ENCODE measurements at places on chromosomes 2 and 18.

GRCh38 chr2:223051693-223052289 lies at the start of gene KCNE4:
Gene KCNE4, plus strand, starts transcription at chr2:223052190. Its CDS starts 641 bp downstream, at chr2:223052831.
- DNase-seq = no peak

DNA sequence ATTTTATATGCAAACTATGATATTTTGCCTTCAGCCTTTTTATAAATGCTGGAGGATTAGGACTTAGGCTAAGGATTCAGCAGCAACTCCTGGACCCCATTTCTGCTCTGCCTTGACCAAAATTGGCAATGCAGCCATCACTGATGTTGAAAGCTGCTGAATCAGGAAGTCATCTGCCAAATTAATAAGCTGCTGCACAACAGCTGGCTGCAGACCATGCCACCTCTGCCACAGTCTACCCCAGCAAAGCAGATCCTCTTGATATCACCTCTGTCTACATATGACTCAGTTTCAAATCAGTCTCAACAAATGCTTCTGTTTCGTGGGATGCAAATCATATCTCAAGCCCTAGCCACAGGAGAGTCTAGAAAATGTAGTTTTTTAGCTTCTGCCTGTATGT lies 7.1 kb upstream of the SOS1 start:
- DNase-seq = peak; percentile 47

GRCh38 chr18:32530947-32531651 lies 60.4 kb upstream of the GAREM1 start:
- DNase-seq = peak; percentile 34

DNA sequence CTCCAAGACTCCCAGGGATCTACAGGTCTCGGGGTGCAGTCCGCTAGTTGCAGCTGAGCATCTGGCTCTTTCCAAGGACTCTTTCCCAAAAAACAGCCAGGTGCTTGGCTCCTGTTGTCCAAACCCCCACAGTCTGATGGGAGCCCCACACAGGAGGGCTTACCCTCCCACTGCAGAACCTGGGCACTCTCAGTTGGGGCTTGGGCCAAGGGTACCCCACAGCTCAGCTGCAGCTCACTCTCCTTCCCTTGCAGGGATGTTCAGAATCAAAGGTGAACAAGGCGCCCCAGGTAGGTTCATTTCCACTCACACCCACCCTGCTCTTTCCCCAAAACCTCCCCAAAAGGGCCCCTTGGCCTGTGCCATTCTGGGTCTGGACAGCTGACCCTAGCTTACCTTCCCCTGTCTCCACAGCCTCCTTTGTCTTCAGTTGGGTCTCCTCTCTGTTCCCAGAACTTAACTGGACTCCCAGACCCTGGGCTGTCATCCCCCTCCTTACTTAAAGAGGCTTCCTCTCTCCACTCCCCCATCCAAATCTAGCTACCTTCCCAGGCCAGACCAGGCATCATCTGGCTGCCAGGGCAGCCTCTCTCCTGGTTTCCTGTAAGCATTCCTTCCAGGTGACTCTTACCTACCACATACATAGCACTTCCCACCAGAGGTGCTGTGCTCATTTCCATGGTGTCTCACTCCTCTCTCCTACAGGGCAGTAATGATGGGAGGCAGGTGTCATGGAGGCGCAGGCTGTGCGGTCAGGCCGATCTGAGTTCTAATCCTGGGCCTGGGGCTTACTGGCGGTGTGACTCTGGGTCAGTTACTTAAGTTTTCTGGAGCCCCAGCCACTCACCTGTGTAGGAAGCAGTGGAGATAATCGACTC lies 29.5 kb downstream of the MARCO start:
- no peak for DNase-seq

- no peak for DNase-seq
Observed at GRCh38 chr2:17892770-17893534, 14.5 kb downstream of the KCNS3 start.

- DNase-seq = peak; percentile 2
Observed at GRCh38 chr2:163417596-163418337, 318.0 kb downstream of the FIGN start.

DNA sequence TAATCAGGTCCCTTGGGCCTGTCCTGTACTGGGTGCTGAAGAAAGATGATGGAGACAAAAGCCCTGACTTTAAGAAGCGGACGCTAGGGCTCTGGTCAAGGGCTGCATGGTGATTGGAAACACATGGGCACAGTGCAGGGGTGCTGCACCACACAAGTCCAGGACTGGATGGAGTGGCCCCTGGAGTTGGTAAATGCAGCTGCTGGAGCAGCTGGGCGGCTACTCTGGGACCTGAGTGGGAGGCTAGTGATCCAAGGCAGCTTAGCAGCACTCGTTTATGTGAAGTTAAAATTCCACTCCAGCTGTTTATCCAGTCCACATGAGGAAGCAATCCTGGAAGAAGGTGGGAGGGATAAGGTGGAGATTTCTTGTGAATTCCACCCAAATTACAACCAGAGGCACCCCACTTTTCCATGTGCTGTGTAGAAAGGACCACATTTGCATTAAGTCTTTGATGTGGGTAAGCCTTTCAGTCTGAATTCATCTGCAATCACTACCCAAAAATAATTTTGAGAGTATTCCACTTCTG lies 24.9 kb downstream of the MERTK start:
- no peak for DNase-seq

- no peak for DNase-seq
Observed at GRCh38 chr18:74505776-74506175, 9.6 kb downstream of the CNDP2 start.

GRCh38 chr18:56495884-56496283 lies 142.5 kb downstream of the TXNL1 start:
- DNase-seq = no peak

DNA sequence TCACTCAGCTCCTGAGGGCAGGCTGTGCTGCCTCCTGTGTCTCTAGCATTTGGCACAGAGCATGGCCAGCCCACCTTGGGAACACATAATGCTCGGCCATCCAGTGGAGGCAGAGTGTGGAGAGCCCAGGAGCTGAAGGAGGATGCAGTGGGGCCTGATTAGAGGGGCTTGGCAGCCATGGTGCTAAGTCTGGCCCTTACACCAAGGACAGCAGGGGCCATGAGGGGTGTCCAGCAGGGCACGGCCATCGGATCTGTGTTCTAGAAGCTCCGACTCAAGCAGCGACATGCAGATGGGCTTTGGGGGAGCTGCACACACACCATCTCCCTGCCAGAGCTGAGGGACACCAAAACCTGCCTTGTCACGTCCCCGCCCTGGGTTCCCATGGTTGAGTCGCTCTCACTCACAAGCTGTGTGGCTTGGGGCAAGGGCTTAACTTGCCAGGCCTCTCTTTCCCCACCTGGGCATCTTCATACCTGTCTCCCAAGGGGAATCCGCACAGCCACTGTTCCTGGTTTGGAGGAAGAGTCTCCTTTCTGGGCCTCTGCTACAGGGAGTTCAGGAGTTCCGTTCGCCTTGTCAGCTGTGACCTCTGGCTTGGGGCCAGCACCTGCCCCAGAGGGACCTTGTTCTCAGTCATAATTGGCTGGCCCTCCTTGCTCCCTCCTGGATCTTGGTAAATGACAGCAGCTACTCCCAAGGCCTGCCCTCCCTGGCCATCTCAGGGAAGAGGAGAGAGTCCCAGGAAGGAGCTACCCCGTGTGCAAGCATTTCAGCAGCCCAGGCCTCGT lies 1.3 kb upstream of the TOGARAM2 start:
- no peak for DNase-seq

DNA sequence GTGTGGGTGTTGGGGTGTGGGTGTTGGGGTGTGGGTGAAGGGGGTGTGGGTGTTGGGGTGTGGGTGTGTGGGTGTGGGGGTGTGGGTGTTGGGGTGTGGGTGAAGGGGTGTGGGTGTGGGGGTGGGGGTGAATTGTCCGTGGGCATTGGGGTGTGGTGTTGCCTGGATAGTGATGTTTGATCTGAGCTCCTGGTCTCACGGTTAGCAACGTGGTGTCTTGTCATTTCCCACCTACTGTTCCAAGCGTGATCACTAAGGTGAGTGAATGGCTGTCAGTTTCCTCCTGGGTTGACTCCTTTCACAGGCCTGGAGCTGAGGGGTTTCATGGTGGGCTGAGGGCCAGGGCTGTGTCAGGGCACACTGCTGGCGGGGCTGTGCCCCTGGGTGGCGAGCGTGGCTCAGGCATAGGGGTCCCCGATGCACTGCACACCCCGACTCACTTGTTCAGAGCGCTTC lies 27.2 kb downstream of the RTP5 start:
- DNase-seq = no peak

GRCh38 chr18:59514203-59514602 lies 155.1 kb upstream of the LMAN1 start:
- no peak for DNase-seq

DNA sequence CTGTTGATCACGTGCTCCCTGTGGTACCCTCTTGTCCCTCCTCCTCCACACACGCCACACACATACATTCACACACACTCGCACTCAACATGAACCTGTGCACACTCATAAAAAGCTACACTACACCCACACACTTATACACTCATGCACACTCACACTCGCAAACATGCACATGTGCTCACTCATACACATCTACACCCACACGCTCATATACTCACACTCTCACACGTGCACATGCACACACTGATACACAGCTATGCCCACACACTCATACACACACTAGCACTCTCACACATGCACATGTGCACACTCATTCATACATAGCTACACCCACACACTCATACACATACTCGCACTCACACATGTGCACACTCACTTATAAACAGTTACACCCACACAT lies 113.6 kb downstream of the LRATD1 start:
- DNase-seq = no peak

- DNase-seq = no peak
Observed at GRCh38 chr2:17962876-17963275, 84.4 kb downstream of the KCNS3 start.

- DNase-seq = no peak
Observed at GRCh38 chr2:102126660-102127059, 15.9 kb upstream of the IL1R1 start.

- no peak for DNase-seq
Observed at GRCh38 chr2:45115181-45115580, 105.9 kb upstream of the SIX2 start.

DNA sequence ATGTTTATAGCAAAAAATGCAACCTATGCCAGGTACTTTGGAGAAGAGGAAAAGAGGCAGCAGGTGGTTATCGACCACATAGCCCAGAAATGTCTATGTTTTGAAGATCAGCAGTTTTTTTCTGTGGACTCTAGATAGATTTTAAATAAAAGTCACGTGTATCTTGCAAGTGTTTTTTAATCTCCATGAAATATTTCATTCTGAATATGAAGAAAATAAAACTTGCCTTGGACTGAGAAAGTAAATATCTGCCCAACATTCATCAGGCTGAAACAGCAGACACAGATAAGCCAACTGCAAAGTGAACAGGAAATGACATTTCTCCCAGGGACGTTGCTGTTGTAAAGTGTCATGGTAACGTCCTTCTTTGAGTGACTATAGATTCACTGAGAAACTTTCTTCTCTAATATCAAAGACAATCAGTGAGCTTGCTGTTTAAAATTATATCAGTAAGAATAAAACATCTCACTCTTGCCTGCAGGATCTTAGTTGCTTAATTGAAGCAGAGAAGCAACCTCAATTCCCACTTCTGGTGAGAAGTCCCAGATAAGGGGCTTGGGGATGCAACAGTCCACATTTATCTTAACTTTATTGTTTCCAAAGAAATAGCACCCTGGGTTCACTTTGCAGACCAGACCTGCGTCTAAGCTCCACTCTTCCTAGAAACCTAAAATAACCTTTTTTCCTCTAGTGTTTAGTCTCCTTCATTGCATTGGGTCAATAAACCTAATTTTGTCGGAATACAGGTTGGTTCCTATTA lies 6.3 kb downstream of the MYOM1 start:
- no peak for DNase-seq

GRCh38 chr2:7924023-7924762 lies 757.7 kb upstream of the ID2 start:
- DNase-seq = no peak

- DNase-seq = no peak
Observed at GRCh38 chr2:174336501-174337336, 2.0 kb downstream of the SP9 start.

- no peak for DNase-seq
Observed at GRCh38 chr2:217826520-217826919, 176.3 kb downstream of the TNS1 start.

- no peak for DNase-seq
Observed at GRCh38 chr18:12086677-12087470, 6.8 kb upstream of the ANKRD62 start.

DNA sequence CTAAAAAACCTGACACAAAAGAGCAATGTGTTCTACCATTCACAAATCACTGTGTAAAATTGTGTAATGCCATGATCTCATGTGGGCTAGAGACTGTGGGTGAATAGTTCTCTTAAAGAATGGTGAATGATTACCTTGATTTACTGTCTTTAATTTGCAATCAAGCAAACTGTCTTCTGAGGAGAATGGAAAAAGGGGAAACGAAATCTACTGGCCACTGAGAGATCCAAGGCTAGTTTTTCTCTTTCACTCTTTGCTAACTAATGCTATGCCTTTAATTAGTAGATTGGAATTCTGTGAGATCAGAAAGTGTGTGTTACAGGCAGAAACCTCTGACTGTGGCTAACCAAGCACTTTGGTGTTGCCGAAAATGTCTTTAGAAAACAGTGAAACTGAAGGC lies 422.7 kb downstream of the TGIF1 start:
- DNase-seq = peak; percentile 40

- DNase-seq = no peak
Observed at GRCh38 chr2:237613679-237614078, 13.7 kb upstream of the LRRFIP1 start.
